ENCODE measurements at places on chromosomes 5 and 9.

- no peaks in the 10 kb centered on the region for H3K27me3 ChIP-seq
- no peak overlapping the region for H3K4me3 ChIP-seq
- H3K36me3 ChIP-seq, result no peaks in the 10 kb centered on the region
- H3K4me1 ChIP-seq, result peaks cover 29% of the 10 kb centered on the region
- peak overlapping the region; percentile 77 for H3K27ac ChIP-seq
These were observed 33.3 kb upstream of the SPRY4 start for GRCh38 chr5:142358121-142358520.

DNA sequence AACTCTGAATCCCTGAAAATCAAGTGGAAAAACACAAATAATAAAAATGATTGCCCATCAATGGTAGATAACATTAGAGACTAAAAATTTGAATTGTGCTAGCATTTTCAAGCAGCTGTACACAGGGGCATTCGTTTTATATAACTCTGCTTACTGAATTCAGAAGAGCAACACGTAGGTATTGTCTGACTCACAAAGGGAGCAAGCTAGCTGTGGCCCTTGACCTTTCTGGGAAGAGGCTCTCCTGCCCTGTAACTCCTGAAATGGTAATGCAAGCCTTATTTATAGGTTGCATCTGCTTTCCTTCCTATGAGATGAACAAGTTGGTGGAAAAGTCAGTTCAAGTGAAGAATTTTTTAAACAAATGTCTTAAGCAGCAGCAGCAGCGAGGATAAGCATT, 218.7 kb upstream of the EFNA5 start:
- H3K4me1 ChIP-seq, result peaks cover 7% of the 10 kb centered on the region
- no peaks in the 10 kb centered on the region for H3K27me3 ChIP-seq
- no peak overlapping the region for H3K27ac ChIP-seq
- H3K4me3 ChIP-seq, result no peak overlapping the region
- no peaks in the 10 kb centered on the region for H3K36me3 ChIP-seq

DNA sequence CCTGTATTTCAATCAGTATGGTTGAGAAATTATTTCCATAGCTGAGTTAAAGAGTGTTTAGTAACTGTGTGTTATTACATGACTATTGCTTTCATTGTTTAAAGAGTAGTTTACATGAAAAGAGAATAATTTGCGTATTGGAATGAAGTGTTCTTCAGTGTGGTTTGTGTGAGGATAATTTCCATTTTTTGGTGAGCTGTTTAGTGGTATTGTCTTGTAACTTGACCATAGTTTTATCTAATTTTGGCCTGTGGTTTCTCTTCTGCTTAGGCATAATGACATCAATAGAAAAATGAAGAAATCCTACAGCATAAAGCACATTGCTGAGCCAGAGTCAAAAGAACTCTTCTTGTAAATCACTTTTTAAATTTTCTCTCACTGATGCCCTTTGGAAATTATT, 151.2 kb downstream of the SNCAIP start:
- no peaks in the 10 kb centered on the region for H3K4me1 ChIP-seq
- H3K36me3 ChIP-seq, result no peaks in the 10 kb centered on the region
- no peaks in the 10 kb centered on the region for H3K27me3 ChIP-seq
- H3K27ac ChIP-seq, result no peak overlapping the region

DNA sequence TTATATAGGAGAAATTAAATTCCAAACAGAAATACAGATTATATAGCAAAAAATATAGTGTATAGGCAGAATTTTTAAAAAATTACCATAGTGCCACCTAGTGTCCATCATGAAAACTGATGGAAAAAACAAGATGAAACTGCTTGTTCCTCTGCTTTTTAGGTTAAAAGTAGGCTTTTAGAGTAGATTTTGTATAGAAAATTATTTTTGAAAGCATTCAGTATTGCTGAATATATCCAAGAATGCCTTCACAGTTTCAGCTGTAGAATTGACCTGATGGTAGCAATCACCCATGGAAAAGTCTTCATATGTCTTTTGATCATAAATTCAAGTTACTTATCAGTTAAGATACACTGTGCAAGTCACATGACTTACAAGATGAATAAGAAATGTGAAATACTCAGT, 19.7 kb downstream of the RIOK2 start:
- no peaks in the 10 kb centered on the region for H3K4me1 ChIP-seq
- no peak overlapping the region for H3K4me3 ChIP-seq
- peaks cover 73% of the 10 kb centered on the region for H3K36me3 ChIP-seq
- no peak overlapping the region for H3K27ac ChIP-seq
- H3K27me3 ChIP-seq, result no peaks in the 10 kb centered on the region
- DNase-seq, result no peak

DNA sequence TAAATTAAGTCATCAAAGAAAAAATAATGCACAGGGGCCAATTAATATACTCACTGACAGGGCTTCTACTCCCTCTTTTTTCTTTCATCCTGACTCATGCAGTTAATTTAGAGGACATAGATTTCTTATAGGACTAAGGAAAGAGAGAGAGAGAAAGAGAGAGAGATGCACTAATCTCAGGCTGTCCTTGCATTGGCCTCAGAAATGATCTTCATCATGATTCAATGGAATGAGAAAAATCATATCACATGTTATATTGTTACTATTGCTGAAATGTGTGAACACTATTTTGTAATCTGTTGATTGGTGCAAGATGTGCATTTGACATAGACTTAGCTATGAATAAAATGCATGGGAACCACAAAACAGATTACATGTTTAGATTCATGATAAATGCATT, 608.3 kb upstream of the NUDT12 start:
- no peaks in the 10 kb centered on the region for H3K4me1 ChIP-seq
- no peak overlapping the region for H3K4me3 ChIP-seq
- no peak overlapping the region for H3K27ac ChIP-seq
- DNase-seq, result no peak

GRCh38 chr5:76468635-76469425, 65.7 kb downstream of the IQGAP2 start:
- H3K27me3 ChIP-seq, result no peaks in the 10 kb centered on the region
- no peak overlapping the region for H3K4me3 ChIP-seq
- no peaks in the 10 kb centered on the region for H3K36me3 ChIP-seq
- H3K4me1 ChIP-seq, result peaks cover 34% of the 10 kb centered on the region

DNA sequence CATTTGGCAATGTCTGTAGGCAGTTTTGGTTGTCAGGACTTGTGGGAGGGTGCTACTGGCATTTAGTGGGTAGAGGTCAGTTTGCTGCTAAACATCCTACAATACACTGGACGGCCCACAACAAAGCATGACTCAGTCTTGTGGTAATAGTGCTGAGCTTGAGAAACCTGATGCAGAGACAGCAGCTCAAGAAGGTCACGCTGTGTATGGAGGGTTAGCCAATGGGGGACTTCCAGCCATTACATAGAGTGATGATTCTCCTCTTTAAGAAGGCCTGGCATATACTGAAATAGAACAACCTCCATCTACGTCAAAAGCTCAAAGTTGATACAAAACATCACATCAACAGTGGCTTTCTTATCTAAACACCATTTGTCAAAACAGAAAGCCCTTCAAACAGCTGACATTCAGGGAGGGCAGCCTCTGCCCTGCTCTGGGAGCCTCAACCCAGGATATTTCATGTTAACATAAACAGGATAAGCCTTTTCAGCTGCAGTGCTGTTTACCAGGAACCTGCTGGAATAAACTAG, 143.0 kb downstream of the GPBP1 start:
- H3K27ac ChIP-seq, result no peak overlapping the region
- DNase-seq, result no peak
- H3K36me3 ChIP-seq, result no peaks in the 10 kb centered on the region
- no peaks in the 10 kb centered on the region for H3K27me3 ChIP-seq

- no peak for DNase-seq
- H3K27ac ChIP-seq, result no peak overlapping the region
- no peaks in the 10 kb centered on the region for H3K27me3 ChIP-seq
- no peaks in the 10 kb centered on the region for H3K36me3 ChIP-seq
- no peak overlapping the region for H3K4me3 ChIP-seq
- H3K4me1 ChIP-seq, result no peaks in the 10 kb centered on the region
These were observed 38.0 kb upstream of the XPA start for GRCh38 chr9:97735070-97735600.

DNA sequence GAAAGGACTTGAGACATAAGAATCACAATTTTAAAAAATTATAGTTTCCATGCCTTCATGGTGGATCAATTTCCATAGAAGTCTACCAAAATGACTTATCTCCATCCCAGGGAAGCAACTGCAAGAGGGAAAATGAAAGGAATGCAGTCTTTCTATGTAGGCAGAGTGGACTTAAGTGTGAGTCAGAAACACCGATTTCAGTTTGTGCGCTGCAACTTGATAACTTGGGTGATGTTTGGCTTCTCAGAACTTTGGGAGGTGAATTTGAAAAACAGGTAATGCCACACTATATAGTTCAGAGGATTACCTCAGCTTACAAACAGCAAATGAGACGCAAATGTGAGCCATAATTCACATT, 708 bp upstream of the CSNK1G3 start:
- H3K36me3 ChIP-seq, result no peaks in the 10 kb centered on the region
- H3K4me1 ChIP-seq, result peaks cover 19% of the 10 kb centered on the region
- peak overlapping the region; percentile 80 for H3K27ac ChIP-seq
- H3K4me3 ChIP-seq, result peak overlapping the region; percentile 82
- no peak for DNase-seq

DNA sequence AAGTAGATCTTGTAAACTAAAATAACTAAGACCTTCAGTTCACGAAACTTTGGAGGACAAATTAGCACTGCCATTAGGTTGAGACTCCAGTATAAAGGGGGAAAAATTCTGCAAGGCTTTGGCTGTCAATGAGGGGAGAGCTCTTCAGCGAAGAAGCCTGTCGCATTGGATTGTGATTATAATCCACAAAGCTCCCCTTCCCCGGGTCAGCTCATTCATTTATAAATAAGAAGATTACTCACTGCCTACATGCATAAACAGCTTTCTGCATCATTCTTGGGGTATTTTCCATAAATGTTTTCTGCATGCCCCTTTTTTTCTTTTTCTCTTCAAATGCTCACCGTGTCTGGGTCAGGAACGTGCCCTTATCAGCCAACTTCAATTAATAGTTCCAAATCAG, 196.7 kb downstream of the EBF1 start:
- DNase-seq, result no peak
- no peaks in the 10 kb centered on the region for H3K4me1 ChIP-seq
- no peak overlapping the region for H3K27ac ChIP-seq
- no peak overlapping the region for H3K4me3 ChIP-seq

GRCh38 chr9:128169492-128169891, 9.4 kb downstream of the BBLN start:
- peak; percentile 45 for DNase-seq
- H3K27ac ChIP-seq, result no peak overlapping the region
- H3K4me3 ChIP-seq, result no peak overlapping the region
- H3K27me3 ChIP-seq, result no peaks in the 10 kb centered on the region
- H3K4me1 ChIP-seq, result no peaks in the 10 kb centered on the region

DNA sequence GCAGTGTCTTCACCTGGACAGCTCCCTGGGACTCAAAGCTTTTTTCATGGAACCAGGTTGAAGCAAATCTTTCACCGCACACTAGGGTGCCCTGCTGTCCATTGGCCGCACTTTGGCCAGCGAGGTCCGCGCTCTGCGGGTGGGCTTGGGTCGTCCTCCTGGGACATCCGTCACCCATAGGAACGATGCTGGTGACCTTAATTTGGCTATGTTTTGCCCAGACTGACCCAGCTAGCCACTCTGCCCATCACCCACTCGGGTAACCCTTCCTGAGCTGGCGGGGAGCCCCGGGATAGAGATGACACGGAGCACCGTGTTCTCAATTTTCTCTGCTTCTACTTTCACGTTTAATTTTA, 25.9 kb downstream of the ZDHHC11B start:
- no peaks in the 10 kb centered on the region for H3K4me1 ChIP-seq
- H3K27ac ChIP-seq, result no peak overlapping the region
- H3K27me3 ChIP-seq, result no peaks in the 10 kb centered on the region
- no peaks in the 10 kb centered on the region for H3K36me3 ChIP-seq
- no peak overlapping the region for H3K4me3 ChIP-seq
- peak; percentile 61 for DNase-seq

GRCh38 chr9:126296687-126297086, 29.9 kb upstream of the MVB12B start:
- H3K4me1 ChIP-seq, result no peaks in the 10 kb centered on the region
- H3K4me3 ChIP-seq, result no peak overlapping the region
- H3K27ac ChIP-seq, result no peak overlapping the region

- no peak for DNase-seq
- H3K27ac ChIP-seq, result no peak overlapping the region
- no peaks in the 10 kb centered on the region for H3K27me3 ChIP-seq
- H3K4me1 ChIP-seq, result peaks cover 30% of the 10 kb centered on the region
- no peak overlapping the region for H3K4me3 ChIP-seq
These were observed 4.1 kb downstream of the FBXW11 start for GRCh38 chr5:172002310-172002709.

DNA sequence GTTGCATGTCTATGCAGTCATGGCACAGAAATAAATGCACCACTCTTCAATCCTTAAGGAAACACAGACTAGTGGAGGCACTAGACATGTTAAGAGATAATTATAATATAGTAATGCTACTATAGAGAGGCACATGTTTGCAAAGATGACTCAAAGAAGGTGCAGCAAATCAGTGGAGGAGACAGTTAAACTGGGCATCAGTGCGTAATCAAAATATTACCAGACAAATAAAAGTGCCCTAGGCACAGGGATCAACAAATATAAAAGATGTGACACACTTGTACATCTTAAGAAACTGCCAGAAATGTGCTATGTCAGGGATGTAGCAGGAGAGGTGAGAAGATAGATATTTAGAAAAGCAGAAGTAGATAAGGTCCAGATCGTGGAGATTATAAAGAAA, 642.1 kb downstream of the SLCO4C1 start:
- no peaks in the 10 kb centered on the region for H3K36me3 ChIP-seq
- H3K27ac ChIP-seq, result no peak overlapping the region
- DNase-seq, result no peak

- H3K4me3 ChIP-seq, result no peak overlapping the region
- H3K27ac ChIP-seq, result no peak overlapping the region
These were observed 624.1 kb downstream of the ISL1 start for GRCh38 chr5:52007230-52007858.

DNA sequence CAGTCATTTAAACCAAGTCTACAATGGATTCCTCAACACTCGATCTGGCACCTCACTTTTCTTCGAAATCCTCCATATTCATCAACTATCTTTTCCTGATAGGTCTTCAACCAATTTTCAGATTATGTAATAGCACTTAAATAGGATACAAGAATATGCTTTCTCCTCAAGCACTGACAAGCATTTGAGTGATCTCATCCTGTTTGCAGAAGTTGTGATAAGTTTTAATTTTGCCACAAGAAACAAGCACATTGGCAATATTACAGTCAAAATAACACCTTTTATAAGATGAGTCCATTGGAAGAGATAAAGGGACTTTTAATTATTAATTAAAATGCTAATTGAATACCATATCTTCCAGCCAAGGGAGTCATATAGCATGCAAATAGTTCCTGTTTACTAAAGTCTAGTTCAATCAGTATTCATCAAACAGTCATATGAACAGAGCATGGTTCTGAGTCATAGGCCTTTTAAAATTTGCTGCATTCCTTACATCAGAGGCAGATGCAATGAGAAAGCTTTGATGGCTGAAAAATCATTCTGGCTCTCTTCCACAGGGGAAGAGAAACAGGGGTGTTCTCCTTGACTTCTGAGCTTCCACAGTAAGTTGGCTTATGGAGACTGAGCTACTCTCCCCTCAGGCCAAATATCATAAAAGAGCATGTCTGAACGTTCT, 32.7 kb upstream of the ZCCHC9 start:
- H3K27ac ChIP-seq, result peak overlapping the region; percentile 26
- no peaks in the 10 kb centered on the region for H3K36me3 ChIP-seq
- H3K4me3 ChIP-seq, result no peak overlapping the region
- H3K27me3 ChIP-seq, result no peaks in the 10 kb centered on the region
- H3K4me1 ChIP-seq, result peaks cover 9% of the 10 kb centered on the region
- no peak for DNase-seq

- no peak overlapping the region for H3K4me3 ChIP-seq
- no peak overlapping the region for H3K27ac ChIP-seq
- peaks cover 16% of the 10 kb centered on the region for H3K27me3 ChIP-seq
- peaks cover 17% of the 10 kb centered on the region for H3K4me1 ChIP-seq
- no peak for DNase-seq
These were observed 208.8 kb downstream of the ERCC6L2 start for GRCh38 chr9:96084331-96084734.
